Activated naive CD8-positive, alpha-beta T cell treated with anti-CD3 and anti-CD28 coated beads, Interleukin-2, amount 10 ng/mL, durations not matched to agents 7 days and 5 days (primary cell): ENCODE measurements at places on chromosomes 12 and 14.

DNA sequence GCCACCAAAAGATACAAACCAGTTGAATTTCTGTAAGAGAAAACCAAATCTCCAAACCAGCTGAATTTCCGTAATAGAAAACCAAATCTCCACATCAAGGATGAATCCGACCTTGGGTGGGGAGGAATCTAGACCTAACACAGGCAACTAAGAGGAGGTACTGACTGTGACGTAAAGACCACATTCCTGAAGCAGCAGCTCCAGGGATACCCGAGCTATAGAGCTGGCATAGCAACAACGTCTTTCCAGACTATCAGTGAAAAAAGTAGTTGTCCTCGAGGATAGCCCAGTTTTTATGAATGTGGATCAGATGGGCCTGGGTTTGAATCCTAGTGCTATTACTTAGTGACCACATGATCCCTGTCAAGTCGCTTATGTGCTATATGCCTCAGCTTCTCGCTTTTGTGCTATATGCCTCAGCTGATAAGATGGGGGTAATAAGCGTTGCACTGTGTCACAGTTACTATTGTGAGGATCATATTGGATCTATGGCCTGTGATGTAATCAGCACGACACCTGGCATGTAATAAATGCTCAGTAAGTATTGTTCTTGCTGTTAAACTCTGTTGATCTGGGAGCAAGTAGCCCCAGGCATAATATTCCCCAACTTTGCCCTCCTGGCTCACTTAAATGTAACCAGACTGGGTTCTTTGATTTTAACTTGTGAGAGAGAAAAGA is 113.8 kb downstream of the EGLN3 start:
- DNase-seq: no peak

GRCh38 chr12:52294803-52295202 is 3.5 kb upstream of the KRT81 start:
- no peak for DNase-seq

- DNase-seq: no peak
Measured at GRCh38 chr14:52977798-52978197, 26.9 kb upstream of the FERMT2 start.

GRCh38 chr12:114407842-114408411 is 2.0 kb upstream of the TBX5 start:
- no peak for DNase-seq

DNA sequence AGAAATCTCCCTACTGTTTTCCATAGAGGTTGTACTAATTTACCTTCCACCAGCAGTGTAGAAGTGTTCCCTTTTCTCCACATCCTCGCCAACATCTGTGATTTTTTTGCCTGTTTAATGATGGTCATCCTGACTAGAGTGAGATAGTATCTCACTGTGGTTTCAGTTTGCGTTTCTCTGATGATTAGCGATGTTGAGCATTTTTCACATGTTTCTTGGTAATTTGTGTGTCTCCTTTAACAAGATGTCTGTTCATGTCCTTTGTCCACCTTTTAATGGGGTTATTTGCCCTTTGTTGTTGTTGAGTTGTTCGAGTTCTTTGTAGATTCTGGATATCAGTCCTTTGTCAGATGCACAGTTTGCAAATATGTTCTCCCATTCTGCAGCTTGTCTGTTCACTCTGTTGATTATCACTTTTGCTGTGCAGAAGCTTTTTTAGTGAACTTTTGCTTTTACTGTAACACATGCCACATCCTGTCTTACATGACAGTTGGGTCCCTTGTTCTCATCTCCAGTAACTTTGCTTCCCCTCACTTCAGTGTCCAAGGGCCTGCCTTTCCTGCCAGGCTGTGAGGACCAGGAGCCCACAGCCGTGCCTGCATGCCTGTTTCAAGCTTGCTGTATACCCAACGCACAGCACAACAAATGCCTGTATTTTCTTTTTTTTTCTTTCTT is 64.9 kb downstream of the SPRING1 start:
- DNase-seq: peak; percentile 43

DNA sequence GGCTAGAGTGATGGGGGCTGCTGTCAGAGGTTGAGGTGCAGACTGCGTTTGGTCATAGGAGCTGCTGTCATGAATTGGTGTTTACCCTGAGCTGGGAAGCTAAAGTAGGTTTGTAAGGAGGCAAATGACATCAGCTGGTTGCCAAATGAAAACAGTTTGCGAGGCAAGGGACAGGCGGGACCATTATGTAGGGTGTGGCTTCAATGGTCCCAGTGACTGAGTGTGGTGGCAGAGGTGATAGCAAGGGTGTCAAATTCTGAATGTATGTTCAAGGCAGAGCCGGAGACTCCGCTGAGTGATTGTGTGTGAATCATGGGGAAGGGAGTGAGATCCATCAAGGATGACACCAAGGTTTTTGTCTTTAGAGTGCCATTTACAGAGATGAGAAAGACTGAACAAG is 359.5 kb downstream of the VRK1 start:
- no peak for DNase-seq
